ENCODE measurements at places on chromosomes 12 and 14.

DNA sequence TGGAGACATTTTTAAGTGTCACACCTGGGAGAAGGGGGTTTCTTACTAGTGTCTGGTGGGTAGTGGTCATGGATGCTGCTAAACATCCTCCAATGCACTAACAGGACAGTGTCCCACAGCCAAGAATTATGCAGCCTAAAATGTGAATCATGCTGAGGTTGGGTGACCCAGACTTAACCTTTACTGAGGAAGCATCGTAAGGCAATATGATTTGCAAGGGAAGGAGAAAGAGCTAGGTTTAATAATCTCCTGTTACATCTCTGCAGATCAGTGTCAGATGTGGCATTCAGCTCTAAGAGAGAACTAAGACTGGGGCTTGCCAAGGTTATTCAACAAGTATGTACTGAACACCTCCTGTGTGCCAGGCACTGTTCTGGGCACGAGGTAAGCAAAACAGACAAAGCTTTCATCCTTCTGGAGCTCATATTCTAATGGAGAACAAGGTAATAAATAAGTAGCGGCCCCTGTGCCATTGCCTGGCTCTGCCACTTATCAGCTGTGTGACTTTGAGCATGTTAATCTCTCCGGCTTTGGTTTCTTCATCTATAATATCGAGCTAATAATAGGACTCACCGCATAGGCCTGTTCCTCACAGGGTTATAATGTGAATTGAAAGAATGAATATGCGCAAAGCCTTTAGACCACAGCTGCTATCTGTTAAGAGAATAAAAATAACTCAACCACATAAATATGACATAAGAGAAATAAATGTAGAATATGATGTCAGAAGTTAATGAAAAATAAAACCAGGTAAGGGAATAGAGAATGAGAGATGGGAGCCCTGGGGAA is 13.5 kb upstream of the GOLGA5 start:
- DNase-seq: no peak

GRCh38 chr12:123098780-123099179 is 52.1 kb downstream of the PITPNM2 start:
- DNase-seq: no peak

GRCh38 chr12:11958221-11959091 is 112.3 kb upstream of the BCL2L14 start:
- DNase-seq: no peak

- DNase-seq: peak; percentile 35
Observed at GRCh38 chr12:7806863-7807487, 17.8 kb downstream of the NANOG start.

DNA sequence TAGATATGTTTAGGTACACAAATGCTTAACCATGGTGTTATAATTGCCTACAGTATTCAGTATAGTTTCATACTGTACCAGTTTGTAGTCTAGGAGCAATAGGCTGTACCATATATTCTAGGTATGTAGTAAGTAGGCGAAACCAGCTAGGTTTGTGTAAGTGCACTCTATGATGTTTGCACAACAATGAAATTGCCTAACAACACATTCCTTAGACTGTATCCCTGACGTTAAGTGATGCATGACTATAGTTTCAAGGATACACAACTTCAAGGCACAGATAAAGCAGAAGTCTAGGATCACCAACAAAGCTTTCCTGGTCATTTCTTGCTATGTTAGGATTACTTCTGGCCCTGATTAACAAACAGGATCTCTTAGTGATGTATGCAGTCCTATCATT is 135.1 kb downstream of the SLC38A1 start:
- no peak for DNase-seq

GRCh38 chr14:62126879-62127478 is 364.8 kb downstream of the SNAPC1 start:
- no peak for DNase-seq

DNA sequence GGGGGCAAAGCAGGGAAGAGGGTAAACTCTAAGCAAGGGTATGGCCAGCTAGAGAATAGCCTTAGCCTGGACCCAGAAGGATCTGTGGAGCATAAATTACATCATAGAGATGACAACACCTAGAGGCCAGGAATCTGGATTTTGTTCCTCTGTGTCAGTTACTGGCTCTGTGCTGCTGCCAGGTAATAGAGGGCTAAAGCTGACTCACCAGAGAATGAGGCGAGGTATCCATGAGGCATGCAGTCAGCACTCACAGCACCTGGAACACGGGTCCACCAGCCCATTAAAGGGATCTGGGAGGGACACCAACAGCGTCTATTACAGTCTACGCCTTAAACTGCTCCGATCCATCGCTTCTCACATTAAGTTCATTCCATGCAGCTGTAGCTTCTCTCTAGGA is 74.9 kb upstream of the CMKLR1 start:
- no peak for DNase-seq

DNA sequence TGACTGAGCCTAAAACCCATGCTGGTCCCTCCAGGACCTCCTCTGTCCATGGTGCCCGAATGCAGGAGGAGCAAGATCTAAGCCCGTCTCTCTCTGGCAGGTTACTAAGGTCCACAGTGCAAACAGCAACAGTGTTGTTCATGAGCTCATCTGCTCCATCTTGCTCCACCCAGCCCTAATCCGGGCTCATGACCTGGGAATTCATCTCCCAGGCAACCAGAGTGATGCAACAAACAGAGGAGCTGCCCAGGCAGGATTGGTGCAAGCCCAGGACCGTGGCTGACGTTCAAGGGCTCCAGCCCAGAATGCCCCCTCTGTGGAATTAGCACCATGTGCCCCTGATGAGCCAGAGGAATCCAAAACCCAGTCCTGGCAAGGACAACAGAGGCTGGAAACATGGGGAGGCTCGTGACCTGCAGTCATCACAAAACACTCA is 29.9 kb downstream of the HSPB8 start:
- DNase-seq: no peak

DNA sequence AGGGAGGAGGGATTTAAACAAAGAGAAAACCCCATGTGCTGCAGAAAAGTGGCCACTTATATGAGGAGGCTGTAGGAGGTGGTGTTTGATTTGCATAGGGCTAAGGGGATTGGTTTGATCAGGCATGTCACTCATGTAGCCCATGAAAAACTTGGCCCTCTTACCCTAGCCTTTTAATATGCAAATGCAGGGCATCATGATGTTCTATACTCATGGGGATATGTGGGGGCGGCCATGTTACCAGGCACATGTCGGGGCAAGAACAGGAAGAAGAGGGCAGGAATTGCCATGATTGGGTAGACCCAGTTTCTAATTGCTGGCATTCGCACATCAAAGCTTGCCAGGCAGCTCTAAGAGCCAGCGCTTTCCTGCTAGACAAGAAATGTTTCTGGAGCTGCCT is 28.8 kb downstream of the KLRK1 start:
- DNase-seq: no peak

All from stimulated activated CD4-positive, alpha-beta T cell treated with anti-CD3 and anti-CD28 coated beads, Interleukin-15, amount 100 ng/mL, for 1 hour (primary cell).